Neural cell (in vitro differentiated cells): ENCODE measurements at places on chromosomes 1 and 21. TPM values are rescaled to one million over a fixed set of nuclear protein-coding genes. Genes with fewer than 3 reads are reported as not detected.

The TFF3 gene
- not detected in 2 replicates for polyA plus RNA-seq

The TNFSF4 gene
- 0.98 and 1.0 TPM in 2 replicates for polyA plus RNA-seq

The TTLL10 gene
- not detected in 2 replicates for polyA plus RNA-seq

The PCP4 gene
- polyA plus RNA-seq, result 9.2 and 10.1 TPM in 2 replicates

The SLC6A17 gene
- polyA plus RNA-seq, result 3.5 TPM in 2 replicates

The OR10J4 gene
- polyA plus RNA-seq, result not detected in 2 replicates

The ERG gene
- not detected in 2 replicates for polyA plus RNA-seq

The KLHDC7A gene
- polyA plus RNA-seq, result 0.04 TPM in 1 of 2 replicates, not detected in the other

The PLEKHA6 gene
- polyA plus RNA-seq, result 22.6 and 25.5 TPM in 2 replicates

The CHIA gene
- polyA plus RNA-seq, result not detected in 2 replicates

The TNFSF18 gene
- not detected in 2 replicates for polyA plus RNA-seq

The SUSD4 gene
- polyA plus RNA-seq, result 31.5 and 39.5 TPM in 2 replicates

The ZFP69 gene
- polyA plus RNA-seq, result 11.6 and 12.3 TPM in 2 replicates

The FAM72B gene
- polyA plus RNA-seq, result 2.0 and 2.3 TPM in 2 replicates

The ENAH gene
- 57.0 and 58.4 TPM in 2 replicates for polyA plus RNA-seq

The EPHB2 gene
- 22.8 and 32.7 TPM in 2 replicates for polyA plus RNA-seq

The UTS2 gene
- polyA plus RNA-seq, result 1.5 and 2.4 TPM in 2 replicates

The IPP gene
- polyA plus RNA-seq, result 4.1 and 8.3 TPM in 2 replicates

The SPRR3 gene
- polyA plus RNA-seq, result not detected in 2 replicates
